ENCODE measurements at places on chromosomes 6 and 20.

DNA sequence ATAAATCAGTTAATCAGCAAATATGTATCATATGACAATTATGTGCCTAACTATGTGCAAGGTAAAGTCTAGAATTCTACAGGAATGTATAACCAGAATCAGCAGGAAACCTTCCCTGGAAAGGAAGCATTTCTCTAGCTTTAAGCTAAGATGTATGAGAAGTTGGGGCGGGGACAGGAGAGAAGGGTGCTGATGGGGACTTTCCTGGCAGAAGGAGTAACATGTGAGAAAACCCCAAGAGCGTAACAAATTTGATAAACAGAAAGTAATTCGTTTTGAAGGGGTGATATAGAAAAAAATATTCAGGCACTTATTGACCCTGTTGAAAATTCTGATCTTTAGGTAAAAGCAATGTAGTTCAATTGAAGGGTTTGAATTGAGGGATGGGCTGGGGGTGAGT is 226.1 kb downstream of the KHDRBS2 start:
- DNase-seq: no peak

GRCh38 chr6:130293800-130294199 is 71.0 kb upstream of the SAMD3 start:
- DNase-seq: no peak

GRCh38 chr20:5088688-5089087 is 31.1 kb downstream of the PCNA start:
- no peak for DNase-seq

GRCh38 chr6:34027445-34027936 is 118.4 kb downstream of the GRM4 start:
- DNase-seq: peak; percentile 35

- no peak for DNase-seq
Measured at GRCh38 chr20:60035-60918, 27.2 kb upstream of the DEFB125 start.

- no peak for DNase-seq
Measured at GRCh38 chr6:43770372-43771209, 580 bp downstream of the VEGFA start.

DNA sequence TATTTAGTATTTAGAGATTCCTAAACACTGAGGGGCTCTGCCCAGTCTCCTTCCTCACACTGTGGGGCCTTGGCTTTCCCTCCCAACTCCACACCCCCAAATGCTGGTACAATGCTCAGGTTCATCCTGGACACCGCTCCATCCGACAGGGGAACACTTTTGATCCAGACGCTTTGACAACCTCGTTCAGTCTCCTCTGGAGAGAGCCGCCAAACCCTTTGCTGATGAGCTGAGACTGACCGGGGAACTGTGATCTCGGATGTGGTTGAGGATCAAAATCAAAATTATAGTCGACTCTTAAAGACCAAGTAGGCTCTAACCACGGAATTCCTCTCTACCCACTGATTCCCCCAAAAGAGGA is 38.8 kb upstream of the HLA-E start:
- no peak for DNase-seq

- DNase-seq: no peak
Measured at GRCh38 chr20:56627122-56628014, 1.7 kb upstream of the TFAP2C start.

DNA sequence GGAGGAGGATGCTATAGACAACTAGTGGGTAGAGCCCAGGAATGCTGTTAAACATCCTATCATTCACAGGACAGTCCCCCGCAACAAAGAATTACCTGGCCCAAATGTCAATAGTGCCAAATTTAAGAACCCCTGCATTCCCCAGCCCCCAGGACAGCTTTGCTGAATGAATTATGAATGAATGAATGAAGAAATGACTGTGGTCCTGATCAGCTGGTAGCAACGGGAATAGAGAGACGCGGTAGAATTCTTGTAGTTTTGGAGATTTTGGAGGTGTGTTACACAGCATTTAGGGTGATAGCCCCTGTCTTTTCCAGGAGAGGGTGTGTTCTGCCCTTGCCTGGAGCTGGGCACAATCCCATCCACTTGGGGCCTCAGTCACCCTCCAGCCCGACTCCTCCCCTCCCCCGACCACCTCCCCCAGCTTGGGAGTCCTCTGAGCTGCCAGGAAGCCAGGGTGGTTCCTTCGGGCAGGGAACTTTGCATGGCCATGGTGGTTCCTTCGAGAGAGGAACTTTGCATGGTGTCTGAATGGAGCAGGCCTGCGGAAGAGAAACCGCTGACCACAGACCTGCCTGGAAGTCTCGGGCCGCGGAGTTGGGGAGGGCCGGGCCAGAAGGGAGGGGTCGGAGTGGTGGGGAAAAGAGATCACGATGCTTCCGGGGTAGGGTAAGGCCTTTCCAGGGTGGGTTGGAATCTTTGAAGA is 1.0 kb upstream of the HCK start:
- DNase-seq: no peak

DNA sequence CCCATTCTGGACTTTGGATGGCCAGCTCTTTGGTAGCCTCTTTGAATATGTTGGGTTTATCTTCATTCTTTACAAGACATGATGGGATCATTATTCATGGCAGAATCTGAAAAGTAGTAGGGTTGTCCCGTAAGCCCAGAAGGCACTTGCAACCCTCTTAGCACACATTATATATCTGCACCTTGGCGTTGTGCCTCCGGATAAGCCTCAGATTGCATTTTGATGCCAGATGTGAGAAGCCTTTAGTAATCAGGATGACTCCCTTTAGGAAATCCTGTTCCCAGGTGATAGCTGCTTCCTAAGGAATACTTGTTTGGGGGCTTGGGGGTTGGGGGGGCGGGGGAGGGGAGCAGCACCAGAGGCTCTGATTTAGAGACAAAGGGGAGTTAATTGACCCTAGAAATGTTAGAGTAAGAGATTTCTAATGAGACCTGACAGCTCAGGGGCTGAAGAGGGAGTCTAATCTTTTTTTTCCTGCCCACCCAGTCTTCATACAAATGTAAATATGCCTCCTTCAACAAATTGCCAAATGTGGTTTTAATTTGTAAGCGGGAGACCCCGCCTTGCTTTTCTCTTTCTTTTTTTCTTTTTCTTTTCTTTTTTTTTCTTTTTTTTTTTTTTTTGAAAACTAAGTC is 55.1 kb downstream of the JAG1 start:
- DNase-seq: no peak

GRCh38 chr6:34044945-34045595 is 100.8 kb downstream of the GRM4 start:
- DNase-seq: no peak

- no peak for DNase-seq
Measured at GRCh38 chr6:69265706-69266105, 531.1 kb downstream of the LMBRD1 start.

- peak; percentile 32 for DNase-seq
Measured at GRCh38 chr6:33578588-33579011, 1.5 kb downstream of the BAK1 start.

DNA sequence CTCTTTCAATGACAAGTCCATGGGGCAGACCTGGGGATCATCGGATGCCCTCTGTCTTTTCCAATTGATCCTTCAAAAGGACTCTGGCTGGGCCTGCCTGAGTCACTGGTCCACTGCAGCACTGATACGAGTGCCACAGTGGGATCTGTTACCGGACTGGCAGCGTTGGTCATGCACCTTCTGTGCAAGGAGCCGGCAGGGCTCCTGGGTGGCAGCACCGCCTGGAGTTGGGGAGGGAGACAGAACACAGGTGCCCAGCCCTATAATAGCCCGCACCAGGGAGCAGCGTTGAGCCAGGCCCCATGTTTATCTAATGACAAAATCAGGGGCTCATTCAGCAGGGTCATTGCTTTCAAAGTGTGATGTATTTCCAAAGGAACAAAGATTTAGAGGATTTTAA is 64.2 kb upstream of the NXT1 start:
- DNase-seq: no peak

- no peak for DNase-seq
Measured at GRCh38 chr20:58478141-58478805, 36.9 kb downstream of the APCDD1L start.

DNA sequence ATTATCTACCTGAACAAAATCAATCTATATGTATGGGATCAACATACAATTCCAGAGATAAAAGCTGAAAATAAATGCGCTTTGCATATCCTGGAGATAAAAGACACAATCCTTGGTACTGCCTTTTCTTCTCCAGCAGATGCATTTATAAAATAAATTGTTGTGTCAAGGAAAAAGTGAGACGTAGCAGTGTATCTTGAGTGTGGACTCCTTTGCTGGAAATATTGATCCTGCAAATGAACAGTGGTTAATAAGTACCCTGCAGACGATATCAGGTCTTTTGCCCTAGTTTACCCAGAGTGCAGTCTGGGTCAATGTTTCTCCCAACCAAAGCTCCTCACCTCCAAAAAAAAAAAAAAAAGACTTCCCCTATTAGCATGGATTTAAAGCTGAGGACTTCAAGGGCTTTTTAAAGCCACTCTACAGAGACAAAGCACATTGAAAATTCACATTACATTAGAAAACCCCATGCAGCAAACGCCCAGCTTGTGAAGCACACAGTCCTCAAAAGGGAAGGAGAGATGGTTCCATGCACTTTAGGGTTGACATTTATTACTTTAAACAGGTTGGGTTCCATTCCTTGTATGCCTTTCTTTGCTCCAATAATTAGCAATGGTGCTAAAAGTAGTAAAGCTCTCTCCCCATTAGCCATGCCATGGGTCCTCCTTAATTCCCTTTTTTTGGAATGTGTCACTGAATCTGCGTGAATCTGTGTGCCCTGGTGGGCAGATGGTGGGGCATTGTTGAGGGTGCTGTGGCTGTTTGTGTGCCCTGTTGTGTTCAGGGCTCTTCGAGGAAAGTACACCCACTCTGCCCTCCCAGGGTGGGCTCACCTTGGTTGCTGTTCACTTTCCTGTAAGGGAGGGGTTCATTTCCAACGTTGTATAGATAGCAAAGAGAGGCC is 21.1 kb downstream of the FOXA2 start:
- no peak for DNase-seq

DNA sequence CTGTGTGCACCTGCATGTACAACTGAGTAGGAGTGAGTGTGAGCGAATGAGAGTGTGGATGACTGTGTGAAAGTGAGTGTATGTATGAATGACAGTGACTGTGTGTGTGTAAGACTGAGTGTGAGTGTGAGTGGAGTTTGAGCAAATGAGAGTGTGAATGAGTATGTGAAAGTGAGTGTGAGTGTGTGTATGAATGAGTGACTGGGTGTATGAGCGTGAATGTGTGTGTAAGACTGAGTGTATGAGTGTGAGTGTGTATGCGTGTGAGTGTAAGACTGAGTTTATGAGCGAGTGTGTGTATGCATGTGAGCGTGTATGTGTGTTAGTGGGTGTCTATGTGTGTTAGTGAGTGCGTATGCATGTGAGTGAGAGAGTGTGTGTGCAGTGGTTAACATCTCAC is 220.8 kb downstream of the QKI start:
- no peak for DNase-seq

DNA sequence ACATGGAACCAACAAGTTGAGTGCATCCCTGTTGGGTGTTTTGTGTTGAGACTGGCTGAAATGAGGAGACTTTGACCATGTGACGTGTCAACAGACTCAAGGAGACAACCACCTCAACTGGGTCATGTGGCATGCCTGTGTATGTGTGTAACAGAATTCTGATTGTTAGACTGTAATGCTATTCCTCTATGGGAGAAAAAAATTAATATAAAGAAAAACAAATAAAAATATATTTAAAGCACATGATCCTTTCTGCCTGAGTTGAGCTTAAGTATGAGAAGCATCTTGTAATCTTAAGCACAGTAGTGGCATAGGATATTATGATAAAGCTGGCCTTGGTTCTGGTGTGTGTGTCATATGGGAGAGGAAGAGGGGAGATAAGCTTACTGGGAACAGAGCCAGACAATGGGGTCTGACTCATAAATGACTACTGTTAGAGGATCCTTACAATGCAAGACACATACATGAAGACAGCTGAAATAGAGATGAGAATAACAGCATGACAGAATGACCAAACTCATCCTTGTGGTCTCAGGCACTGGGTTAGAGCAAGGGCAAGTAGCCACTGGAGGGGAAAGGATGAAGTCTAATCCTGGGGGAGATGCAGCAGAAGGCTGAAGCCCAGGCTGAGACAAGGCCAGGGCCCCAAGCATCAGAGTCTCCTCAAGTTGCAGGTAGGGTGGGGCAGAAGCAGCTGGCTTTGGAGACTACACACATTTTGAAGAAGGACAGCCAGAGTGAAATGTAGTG is 9.2 kb downstream of the TP53INP2 start:
- no peak for DNase-seq

DNA sequence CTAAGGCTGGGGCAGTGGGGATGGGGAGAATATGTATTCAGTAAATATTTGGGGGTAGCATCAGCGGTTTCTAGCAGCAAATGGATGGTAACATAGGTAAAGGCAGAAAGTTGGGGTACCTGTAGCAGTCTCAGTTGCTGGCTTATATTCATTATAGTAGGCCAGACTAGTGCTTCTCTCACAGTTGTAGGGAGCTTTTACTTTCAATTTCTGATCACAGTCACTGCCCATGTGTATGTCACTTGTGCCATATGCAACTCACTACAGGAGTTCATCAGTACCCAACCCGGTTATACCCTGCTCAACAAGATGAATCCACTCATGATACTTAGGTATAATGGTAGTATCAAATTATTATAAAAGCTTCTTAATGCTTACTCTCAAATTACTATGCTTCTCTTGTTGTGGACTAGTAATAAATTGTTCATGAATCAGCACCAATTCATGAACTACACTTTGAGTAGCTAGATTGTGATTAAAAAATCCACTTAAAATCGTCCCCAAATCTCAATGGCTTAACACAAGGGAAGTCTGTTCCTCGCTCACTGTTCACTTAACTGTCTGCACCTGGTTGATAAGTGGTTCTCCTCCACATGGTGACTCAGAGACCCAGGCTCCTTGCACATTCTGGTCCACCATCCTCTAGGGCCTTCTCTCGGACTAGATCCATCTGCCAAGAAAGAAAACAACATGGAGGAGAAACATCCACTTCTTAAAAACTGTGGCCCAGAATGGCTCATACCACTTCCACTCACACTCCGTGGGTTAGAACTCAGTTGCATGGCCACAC is 31.3 kb upstream of the MYLIP start:
- DNase-seq: no peak

DNA sequence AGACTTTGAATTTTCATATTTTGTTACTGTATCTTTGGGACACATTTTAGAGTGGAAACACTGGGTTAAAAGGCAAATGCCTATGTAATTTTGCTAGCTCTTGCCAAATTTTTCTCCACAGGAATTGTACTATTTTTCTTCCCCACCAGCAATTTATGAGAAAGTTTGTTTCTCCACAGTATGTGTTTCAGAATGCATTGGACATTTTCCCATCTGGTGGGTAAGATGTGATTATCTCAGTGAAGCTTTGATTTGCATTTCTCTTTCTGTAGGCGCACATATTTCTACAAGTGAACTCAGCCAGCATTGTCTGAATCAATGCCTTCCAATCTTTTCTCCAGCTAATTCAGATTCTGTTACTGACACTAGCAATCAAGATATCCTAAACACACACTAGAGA is 157.8 kb downstream of the RCAN2 start:
- DNase-seq: no peak

Data from stimulated activated CD4-positive, alpha-beta T cell treated with anti-CD3 and anti-CD28 coated beads, Interleukin-15, amount 100 ng/mL, for 48 hours (primary cell).